ACHN (cell line): ENCODE measurements at places on chromosomes 6 and 20.

- DNase-seq = no peak
Measured at GRCh38 chr20:22836877-22837276, 198.2 kb upstream of the SSTR4 start.

- peak; percentile 50 for DNase-seq
Measured at GRCh38 chr20:45406260-45407066, 1.6 kb upstream of the DBNDD2 start.

- no peak for DNase-seq
Measured at GRCh38 chr6:8315154-8315553, 120.2 kb downstream of the SLC35B3 start.

- DNase-seq = no peak
Measured at GRCh38 chr6:119894811-119895210, 545.2 kb upstream of the MAN1A1 start.

DNA sequence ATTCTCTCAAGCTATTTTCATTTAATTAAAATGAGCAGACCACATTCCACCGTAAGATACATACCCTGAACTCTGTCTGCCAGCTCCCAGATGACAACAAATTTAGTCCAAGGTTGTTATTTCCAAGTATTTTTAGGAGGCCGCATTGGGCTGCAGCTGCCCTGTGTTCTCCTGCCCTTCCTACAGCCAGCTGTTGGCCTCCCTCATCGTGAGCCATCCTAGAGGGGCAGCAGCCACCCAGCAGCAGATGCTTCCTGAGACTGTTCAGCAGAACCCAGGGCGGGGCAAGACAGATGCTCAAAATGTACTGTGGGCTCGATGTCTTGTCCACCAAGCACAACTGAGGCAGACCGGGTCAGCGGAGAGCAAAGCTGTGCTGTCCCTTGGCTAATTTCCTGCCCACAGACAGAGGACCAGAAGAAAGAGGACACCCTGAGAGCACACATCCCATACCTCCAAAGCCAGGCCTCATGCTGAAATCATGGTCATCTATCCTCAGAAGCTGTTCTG is 16.4 kb downstream of the GABRR1 start:
- DNase-seq = no peak

DNA sequence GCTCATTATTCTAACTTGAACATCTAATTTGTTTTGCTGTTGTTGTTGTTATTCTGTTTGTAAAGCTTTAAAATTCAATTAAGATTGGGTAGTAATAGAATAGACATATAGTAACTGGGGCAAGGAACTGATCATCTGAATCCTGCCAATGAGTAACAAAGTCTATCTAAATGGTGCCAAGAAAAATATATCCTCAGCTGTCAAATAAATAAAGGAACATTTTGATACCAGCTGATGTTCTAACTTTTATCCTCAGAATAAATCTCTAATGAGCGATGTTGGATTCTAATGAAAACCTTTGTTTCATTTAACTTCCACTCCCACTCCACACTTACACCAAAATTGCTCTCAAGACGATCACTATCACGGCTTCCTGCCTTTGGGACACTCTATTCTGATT is 210.9 kb downstream of the TINAG start:
- DNase-seq = no peak

DNA sequence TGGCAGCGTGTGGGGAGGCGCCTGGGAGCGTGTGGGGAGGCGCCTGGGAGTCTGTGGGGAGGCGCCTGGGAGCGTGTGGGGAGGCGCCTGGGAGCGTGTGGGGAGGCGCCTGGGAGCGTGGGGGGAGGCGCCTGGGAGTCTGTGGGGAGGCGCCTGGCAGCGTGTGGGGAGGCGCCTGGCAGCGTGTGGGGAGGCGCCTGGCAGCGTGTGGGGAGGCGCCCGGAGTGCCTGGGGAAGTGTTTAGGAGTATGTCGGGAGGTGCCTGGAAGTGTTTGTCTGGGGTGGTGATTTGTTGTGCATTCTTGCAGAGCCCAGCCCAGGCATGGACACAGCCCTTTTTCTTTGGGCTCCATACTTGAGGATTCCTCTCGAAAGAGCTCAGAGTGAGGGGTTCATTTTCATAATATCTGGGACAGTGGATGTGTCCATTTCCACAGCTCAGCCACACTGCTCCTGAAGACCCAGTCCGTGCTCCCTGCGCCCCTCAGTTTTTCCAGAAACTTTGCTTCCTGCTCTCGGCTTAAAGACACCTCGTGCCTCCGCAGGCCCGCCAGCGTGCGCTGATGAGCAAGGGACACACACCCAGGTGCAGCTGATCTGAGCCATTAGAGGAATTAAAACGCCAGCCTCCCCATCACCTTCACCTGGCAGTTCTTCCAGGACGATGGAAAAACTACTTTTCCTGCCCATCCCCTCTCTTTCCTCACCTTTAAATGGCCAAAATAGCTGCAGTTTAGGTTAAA is 172.2 kb upstream of the THBS2 start:
- DNase-seq = no peak

DNA sequence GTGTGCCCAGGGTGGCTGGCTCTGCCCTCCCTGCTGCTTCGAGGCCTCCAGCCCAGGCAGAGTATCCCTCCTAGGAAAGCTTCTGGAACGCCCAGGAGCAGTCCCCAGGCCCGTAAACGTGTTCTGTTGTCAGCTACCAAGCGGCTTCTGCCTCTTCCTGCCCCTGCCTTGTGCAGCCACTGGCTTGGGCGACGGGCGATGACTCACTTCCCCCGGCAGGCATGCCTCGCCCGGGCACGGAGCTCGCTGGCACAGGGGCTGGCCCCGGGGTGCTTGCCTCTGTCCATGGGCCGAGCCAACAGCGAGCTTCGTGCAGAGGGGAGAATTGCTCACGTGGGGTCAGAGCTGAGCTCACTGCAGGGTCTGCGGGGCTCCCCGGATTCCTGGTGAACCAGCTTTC is 86.7 kb upstream of the THBS2 start:
- DNase-seq = peak; percentile 63

- DNase-seq = no peak
Measured at GRCh38 chr20:11740975-11741374, 176.7 kb upstream of the BTBD3 start.

DNA sequence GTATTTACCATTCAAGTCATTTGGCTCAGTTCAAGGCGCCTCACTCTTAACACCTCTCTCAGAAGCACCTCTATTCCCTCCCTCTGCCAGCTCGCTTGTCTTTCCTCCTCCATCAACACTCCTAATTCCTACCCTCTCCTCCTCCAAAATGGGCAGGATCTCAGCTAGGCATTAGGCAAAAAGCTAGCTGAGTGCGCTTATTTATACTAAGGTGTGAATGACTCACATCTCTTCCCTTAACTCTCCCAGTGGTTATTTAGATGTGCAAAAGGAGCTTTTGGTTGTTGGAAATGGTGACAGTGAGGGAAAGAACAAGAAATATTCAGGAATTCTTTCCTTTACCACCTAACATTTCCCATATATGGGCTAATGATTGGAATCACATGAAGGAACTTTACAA is 29.1 kb downstream of the PACSIN1 start:
- DNase-seq = no peak

- DNase-seq = no peak
Measured at GRCh38 chr6:120590611-120591010, 743.7 kb downstream of the TBC1D32 start.

DNA sequence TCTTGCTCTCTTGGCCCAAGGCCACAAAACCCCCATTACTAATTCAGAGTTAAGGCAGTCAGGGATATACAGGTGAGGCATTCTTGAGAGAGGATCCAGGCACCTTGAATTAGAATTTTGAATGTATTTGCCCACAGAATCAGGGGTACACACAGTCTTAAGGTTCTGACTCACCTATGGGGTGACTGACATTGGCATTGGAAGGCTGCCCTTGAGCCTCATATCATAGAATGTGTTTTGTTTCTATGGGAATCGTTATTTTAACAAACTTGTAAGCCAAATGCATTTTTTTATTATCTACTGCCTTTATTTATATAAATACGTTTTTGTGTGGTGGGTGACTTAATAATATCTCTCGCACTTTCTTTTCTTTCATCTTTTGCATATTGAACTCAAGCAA is 218.6 kb upstream of the CITED2 start:
- DNase-seq = no peak

DNA sequence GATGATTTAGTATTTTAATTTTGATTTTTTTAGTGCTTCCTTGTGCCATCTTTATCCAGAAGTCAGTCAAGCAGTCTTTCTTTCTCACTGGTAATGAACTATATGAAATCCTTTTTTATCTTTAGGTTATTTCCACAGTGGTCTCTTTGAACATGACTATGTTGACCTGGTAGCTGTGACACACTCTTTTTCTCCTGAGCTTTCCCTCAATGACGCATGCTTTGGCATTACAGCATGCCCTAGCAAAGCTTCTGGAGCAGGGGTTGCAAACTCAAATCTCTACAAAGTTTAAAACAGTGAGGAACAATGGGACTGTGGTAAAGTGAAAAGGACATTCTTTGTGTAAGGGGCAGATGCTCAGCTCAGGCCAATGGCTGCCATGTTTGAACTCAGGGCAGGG is 4.5 kb upstream of the PLAGL1 start:
- no peak for DNase-seq

DNA sequence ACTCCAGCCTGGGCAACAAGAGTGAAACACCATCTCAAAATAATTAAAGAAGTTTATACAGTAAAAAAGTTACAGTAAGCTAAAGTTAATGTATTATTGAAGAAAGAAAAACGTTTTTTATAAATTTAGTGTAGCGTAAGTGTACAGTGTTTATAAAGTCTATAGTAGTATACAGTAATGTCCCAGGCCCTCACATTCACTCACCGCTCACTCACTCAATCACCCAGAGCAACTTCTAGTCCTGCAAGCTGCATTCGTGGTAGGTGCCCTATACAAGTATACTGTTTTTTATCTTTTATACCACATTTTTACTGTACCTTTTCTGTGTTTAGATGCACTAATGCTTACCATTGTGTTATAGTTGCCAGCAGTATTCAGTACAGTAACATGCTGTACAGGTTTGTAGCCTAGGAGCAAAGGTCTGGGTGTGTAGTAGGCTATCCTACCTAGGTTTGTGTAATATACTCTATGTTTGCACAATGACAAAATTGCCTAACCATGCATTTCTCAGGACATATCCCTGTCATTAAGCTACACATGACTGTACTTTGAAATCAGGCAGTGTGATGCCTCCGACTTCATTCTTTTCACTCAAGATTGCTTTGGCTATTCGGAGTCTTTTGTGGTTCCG is 16.7 kb downstream of the MGME1 start:
- DNase-seq = no peak

DNA sequence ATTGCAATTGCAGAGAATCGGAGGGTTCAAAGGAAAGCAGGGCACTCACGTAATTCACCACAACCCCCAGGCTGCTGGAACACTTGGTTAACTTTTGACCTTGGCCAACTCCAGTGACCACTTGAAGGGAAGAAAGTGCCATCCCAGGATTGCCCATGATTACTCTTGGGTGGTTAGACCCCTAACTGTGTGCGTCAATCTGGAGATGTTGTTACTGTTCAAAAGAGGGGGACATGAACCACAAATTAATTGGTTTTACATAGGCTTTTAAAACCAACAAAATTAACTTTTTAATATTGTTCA is 50.1 kb upstream of the NCOA3 start:
- no peak for DNase-seq

- no peak for DNase-seq
Measured at GRCh38 chr6:28489366-28490204, 26.0 kb downstream of the GPX6 start.

DNA sequence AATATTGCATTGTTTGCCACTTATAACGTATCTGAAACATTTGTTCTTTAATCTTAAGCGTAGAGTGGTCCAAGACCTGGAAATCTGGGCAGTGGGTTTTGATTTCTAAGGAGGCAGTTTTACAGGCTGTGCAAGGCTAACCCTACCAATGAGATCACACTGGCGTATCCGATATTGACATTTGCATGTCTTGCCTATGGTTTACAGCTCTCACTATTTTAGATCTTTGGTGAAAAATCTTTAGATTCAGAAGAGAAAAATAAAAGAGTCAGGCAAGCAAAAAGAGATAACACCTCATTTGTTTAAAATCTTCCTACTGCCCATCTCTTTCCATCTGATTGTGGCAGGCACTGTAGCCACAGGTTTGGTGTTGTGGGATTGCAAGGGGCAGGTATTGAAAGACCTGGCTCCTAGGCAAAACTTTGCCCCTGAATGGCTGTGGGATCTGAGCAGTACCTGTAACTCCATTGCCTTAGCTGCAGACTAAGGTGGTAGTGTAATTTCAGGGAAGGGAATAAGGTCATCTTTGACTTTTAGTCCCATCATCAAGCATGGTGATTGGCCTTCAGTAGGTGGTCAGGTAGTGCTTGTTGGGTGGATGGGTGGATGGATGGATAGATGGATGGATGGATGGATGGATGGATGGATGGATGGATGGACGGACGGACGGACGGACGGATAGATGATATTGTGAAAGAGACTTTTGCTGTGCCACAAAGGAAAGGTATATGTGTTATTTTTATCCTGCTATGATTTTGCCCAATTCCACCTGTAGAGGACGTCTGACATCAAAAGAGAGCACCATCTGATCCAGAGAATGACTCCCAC is 1.9 kb downstream of the TNFAIP3 start:
- DNase-seq = no peak

- no peak for DNase-seq
Measured at GRCh38 chr20:38880952-38881735, 45.1 kb upstream of the FAM83D start.

- DNase-seq = no peak
Measured at GRCh38 chr6:111072801-111073360, 14.4 kb upstream of the SLC16A10 start.

DNA sequence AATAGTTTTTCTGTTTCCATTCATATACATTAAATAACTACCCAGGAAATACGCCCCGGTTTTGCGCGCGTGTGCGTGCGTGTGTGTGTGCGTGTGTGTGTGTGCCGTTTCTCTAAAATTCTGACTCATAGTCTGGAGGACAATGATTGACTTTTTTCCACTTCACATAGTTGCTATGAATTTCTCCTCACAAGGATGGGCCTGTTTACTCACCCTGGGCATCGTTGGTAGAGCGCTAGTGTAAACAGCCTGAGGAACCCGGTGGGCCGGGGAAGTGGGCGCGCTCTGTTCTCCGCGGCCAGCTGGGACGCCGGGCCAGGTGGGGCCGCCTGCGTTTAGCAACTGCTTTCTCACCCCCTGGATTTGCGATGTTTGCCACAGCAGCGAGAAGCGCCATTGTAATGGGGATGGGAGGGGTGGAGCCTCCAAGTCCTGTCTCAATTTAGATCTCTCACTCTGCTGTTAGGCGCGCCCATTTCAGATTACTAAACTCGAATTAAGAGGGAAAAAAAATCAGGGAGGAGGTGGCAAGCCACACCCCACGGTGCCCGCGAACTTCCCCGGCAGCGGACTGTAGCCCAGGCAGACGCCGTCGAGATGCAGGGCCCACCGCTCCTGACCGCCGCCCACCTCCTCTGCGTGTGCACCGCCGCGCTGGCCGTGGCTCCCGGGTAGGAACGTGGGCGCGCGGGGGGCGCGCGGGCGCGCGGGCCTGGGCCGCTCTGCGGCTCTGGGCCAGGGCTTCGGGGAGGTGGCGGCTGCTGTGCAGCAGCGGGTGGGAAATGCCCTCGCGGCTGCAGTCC is at the start of gene CD109:
CD109 (plus strand) TSS at position 585 of the 803 bp plus-strand sequence; CDS start at position 598, 13 bp downstream.
- peak; percentile 92 for DNase-seq

DNA sequence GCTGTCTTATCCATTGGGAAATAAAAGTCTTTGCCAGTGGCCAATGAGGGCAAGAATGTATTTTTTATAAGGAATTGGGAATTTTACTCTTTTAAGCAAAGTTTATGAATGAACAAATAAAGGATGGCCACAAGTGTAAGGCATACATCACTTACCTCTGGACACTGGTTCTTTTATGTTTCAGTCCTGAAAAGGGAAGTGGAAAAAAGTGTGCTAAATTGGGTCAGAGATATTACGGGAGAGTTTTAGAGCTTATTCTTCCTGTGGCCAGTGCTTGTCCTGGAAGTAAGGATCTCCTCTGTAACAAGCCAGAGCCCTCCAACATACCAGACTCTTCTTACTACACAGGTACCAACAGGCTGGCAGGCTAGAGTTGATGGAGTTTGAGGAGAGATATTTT is 22.5 kb upstream of the RIPK1 start:
- DNase-seq = no peak

- DNase-seq = no peak
Measured at GRCh38 chr20:18983796-18984195, 170.2 kb downstream of the SCP2D1 start.
